Activated CD4-positive, CD25-positive, alpha-beta regulatory T cell treated with anti-CD3 and anti-CD28 coated beads, Interleukin-2, amount 50 U/mL, for 24 hours (primary cell): ENCODE measurements at places on chromosomes 2 and 18.

GRCh38 chr2:74004212-74005182 lies 19.8 kb downstream of the TET3 start:
- no peak for ATAC-seq

DNA sequence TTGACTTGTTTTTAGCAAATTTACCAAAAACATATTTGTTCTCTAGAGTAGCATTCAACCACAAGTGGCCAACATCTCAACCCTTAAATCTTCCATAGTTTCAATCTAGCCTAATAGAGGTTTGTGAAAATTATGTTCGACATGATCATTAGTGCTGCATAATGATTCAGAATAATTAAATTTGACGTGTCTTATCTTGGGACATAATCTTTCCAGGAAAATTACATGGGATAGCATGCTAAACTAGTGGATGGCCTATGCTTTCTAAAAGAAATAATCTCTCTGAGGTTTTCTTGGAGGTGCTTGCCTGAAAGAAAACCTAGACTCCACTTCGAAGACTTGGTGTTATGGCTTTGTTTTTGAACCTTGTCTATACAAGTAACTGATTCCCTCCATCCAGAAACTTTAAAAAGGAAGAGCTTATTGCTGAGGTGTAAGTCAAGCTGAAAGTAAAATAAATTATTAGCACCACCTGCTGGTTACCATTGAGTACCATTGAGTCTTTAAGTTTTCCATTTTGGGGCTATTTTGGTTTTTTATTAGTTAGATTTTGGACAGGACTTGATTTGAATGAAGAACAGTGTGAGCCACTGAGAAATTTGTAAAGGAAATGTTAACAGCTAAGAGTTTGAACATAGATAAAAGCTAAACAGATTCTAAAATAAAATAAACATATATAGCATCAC lies 32.7 kb downstream of the COX7A2L start:
- ATAC-seq = no peak

DNA sequence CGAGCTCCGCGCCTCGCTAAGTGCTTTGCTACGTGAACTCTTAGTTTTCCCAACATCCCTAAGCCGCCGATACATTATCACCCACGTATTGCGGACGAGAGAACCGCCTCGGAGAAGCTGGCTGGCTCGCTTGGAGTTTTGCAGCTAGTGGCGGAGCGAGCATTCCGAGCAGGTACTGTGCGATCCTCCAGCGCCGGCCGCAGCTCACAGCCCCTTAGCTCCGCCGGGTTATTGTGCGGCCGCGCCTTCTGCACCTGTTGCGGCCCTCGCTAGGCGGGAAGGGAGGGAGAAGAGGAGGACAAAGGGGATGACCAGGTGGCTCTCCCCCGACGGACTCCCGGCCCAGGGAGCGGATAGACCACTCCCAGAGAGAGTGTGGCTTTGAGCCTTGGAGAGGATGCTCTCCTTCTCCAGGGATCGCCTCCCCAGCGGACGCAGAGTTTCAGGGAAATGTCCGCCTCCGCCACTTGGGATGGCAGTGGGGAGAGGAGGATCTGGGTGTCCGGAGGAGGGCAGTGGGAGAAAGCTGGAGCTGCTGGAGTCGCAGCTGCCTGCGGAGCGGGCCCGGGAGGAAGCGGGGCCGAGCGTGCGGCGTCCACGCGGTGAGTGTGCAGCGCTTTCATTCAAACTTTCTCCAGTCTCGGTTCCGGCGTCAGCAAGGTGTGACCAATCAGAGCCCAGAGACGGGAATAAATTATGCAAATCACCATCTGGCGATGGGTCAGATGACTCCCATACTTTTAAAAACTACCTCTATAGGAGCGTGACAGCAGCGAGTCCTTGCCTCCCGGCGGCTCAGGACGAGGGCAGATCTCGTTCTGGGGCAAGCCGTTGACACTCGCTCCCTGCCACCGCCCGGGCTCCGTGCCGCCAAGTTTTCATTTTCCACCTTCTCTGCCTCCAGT lies at the start of gene LIPG:
Gene LIPG (plus strand): TSS at position 769 of the 905 bp plus-strand sequence. CDS start 252 bp downstream, outside the sequence.
- peak; percentile 59 for ATAC-seq

DNA sequence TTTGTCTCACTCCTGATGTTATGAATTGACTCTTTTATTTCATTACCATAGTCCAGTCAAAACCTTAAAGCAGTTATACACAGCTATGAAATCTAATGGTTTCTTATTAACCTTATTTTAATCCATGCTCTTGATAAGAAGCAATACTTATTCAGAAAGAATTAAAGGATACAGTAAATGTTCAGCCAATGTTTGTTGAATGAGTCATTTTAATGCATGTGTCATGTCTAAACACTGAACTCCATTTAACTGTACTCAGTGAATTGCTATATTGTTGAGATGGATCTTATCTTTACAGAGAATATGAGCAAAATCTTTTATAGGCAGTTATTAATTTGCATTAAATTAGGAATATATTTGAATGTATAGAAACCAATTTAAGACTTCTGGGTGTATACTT lies 135.1 kb upstream of the TFPI start:
- ATAC-seq = no peak

GRCh38 chr18:9079818-9080528 lies 22.5 kb upstream of the NDUFV2 start:
- no peak for ATAC-seq
